ENCODE measurements at places on chromosomes 6 and 20.
A peak's percentile ranks its signal among the peaks of the same experiment; 100 is the strongest.

DNA sequence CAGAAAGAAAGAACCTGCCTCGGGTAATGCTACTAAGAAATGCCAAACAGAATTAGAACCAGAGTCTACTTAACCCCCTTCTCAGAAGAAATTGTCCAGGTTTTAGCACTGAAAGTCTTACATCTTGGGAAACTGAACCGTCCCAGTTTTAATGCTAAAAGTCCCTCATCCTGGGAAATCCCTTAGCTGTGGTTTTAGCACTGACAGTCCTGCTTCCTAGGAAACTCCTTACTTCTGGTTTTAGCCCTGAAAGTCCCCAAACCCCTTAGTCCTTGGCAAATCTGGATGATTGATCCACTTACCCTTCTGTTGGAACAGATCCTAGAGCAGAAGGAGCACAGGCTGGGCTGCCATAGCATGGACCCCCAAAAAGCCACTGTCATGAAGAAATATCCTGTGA, 4.8 kb upstream of the TMEM14A start:
- no peak for DNase-seq

DNA sequence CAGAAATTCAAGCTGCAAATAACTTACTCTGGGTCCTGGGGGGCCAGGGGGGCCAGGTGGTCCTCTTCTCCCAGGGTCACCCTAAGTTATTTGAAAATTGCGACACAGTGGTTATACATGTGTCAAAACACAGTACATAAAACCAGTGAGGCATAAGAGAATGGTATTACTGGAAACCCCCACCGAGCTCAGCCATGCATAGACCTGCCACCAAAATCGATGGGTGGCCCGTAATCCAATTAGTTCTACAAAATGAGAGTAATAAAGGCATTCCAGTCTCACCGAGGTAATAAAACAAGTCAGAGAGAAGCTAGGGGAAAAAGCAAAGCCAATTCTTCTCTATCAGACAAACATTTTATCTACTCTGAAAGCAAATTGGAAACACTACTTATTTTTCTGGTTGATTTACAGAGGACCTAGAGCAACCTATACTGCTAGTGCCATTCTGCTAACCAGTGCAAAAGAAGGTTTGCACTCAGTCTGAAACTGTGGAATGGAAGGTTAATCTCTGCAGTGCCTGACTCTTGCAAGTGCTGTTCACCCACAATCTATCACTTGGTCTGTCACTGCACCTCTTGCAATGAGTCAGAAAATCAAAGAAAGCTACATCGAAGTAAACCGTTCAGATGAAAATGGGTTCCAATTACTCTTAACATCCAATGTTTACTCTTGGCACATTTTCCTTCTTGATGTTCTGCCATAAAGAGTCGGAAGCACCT, 32.4 kb downstream of the COL9A1 start:
- no peak for DNase-seq

GRCh38 chr20:51221791-51222408, 199.0 kb upstream of the KCNG1 start:
- no peak for DNase-seq

- DNase-seq = no peak
These were observed 19.8 kb downstream of the HLA-E start for GRCh38 chr6:30508890-30509736.

DNA sequence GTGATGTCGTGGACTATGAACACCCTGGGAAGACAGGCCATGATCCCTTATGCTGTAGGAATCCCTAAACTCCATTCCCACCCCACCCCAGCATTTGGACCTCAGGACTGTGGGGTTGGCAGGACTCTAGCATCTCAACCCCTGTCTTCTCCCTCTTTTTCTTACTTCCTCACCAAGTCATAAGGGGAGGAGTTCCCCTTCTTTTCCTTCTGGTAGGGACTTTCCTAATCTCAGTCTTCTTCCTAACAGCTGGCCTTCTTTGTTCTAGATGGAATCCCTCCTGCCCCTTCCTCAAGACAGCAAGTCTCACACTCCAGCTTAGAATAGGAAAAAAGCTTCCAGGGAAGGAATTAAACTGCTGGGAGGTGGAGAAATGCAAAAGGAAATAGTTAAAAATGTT, 2.3 kb upstream of the SIRPB2 start:
- DNase-seq = no peak

- DNase-seq = no peak
These were observed 3.4 kb downstream of the BNIP5 start for GRCh38 chr6:36333171-36333895.

DNA sequence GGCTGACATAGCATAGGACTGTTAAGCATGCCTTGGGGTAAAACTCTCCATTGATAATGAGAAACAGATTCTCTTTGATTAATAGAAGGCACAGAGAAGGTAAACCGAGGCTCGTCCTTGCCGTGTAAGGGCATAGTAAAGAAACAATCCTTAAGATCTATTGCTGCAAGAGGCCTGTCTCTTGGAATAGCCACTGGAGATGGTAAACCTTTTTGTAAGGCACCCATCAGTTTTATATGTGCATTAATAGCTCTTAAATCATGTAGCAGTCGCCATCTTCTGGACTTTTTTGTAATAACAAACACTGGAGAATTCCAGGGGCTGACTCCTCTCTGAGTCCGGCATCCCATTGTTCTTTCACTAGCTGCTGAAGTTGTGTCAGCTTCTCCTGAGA, 8.4 kb upstream of the ABHD12 start:
- DNase-seq = no peak

- no peak for DNase-seq
These were observed 124.0 kb downstream of the PLCB1 start for GRCh38 chr20:8255945-8256632.

DNA sequence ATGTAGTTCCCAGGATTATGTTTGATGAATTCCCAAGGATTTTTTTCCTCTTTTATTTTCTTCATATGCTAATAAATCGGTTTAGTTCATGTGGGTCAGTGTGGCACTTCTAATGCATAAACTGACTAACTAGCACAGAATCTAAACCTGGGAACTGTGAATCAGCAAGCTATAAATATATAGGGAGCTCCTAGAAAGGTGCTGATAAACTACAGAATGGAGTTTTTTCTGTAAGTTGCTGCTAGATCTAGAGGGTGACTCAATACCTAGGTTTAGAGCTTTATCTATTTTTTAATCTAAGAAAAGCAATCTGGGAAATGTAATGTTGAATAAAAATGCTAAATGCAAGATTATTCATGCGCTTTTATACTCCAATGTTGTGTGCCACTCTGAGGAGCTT, 118.8 kb upstream of the PTCHD4 start:
- DNase-seq = no peak

DNA sequence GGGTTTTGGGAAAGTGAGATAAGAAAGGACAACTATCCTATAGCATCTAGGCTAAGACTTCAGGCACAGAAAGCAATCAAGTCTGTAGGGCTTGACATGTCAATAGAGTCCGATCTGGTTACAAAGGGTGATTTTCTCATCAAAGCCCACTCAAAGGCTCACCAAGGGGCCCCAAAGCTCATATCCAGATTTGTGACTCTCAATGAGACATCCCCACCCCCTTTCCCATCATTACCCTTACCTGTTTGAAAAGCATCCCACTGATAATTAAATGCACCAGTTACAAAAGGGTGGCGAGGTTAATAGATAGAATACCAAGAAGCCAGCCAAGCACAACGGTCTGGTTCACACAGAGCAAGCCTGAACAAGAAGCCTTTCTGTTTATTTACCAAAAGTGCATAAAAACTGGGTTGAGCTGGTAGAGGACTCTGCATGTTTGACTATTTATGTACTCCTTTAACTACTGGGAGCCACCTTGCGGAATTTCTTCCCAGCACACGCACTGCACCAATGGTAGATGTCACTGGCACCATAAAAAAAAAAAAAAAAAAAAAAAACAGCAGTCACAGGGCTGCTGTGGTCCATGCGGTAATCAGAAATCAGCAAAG, 6.1 kb downstream of the JAG1 start:
- DNase-seq = no peak

GRCh38 chr6:89412071-89413005, at the start of gene RRAGD:
RRAGD (minus strand) TSS chr6:89412273; CDS start chr6:89411993, 280 bp downstream.
- peak; percentile 92 for DNase-seq

DNA sequence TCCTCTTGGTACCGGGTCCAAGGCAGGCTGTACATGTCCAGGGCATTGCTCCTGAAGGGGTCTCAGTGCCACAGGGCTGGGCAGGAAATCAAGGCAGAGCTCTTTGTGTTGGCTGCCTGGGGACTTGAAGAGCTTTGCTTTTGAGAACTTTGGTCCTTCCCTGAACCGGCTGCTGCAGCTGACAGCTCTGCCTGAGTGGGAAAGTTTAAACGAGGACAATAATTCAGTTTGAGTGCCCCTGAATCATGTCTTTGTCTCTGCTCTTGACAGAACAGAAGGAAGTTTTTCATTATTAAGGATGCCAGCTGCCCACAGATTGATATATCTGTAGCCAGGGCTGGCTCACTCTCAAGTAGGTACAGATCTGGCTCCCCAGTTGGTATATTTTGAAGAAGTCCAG, 56.1 kb downstream of the ANKRD6 start:
- DNase-seq = no peak

DNA sequence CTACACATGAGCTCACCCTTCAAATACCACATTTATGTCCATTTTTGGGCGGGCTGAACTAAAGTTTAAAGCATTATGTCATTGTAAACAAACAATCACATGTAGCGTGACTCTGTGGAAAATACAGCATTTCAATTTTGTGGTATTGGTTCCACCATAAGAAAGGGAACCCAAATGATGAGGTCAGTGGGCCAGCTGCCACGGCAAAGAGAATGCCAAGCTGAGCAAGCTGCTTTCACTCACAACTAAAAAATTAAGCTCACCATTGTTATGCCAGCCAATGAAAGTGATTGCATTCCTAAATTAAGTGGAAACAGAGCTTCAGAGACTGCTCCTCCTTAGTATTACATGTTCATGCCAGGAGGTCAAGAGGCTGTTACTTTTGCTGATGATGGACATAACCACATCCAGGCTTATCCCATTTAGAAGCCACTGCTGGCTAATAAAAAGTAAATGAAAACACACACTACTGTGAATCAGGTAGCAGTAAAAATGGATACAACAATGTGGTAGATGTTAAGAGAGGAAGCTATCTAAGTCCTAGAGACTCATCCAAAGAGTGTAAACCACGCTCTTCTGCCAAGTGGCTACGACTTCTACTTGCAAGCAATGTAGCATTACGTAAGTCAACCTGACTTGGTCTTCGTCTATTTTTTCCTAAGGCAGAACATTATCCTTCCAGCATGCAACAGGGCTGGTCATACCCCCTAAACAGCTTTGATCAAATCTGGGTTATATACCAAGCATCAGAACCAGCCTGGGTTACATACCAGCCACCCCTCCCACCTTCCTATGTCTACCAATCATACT, 164.8 kb downstream of the BACH2 start:
- no peak for DNase-seq

- no peak for DNase-seq
These were observed 405.9 kb upstream of the SULF2 start for GRCh38 chr20:48191200-48191599.

DNA sequence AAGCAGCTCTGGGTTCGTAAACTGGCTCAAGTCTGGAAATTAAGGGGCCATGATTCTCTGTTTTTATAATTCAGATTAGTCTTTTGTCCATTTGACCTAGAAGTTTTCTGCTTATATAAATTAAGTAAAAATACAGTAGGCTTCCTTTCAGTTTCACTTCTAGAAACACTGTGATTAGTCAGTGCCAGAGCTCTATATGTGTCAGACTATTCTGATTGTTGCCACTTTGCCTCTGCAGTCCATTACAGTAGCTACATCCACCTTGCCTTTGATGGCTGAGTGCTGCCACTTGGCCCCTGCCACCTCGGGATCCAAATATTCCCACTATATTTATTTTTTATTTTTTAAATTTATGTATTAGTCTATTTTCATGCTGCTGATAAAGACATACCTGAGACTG, 7.9 kb downstream of the ZC2HC1B start:
- no peak for DNase-seq

- peak; percentile 84 for DNase-seq
These were observed 639 bp upstream of the RCAN2 start for GRCh38 chr6:46491628-46492547.

DNA sequence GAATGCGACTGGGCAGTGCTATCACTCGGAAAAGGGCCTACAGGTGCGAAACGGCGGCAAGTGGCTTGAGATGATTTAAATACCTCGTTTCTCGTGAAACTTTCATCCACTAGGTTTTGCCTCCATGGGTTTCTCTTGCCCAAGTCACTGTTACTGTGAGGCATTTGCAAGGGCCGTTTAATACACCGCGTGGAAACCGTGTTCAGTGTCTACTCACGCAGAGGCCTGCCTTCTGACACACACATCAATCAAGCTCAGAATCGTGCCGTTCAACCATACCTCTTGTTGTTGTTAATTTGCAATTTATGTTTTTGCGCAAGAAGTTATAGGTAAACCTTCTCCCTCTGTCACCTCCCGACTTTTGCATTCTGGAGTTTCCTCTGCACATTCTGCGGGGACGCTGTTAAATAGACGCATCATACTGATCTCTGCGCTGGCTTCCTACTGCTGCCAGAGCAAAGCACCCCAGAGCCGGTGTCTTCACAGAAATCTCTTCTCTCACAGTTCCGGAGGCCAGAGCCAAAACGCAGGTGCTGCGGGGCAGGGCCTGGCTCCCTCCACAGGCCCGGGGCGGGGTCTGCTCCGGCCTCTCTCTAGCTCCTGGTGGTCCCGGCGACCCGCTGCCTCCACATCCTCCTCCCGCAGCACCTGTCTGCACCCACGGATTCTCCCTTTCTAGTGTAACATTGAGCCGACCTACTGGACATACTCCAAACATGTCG, 251.4 kb downstream of the SMOC2 start:
- no peak for DNase-seq

DNA sequence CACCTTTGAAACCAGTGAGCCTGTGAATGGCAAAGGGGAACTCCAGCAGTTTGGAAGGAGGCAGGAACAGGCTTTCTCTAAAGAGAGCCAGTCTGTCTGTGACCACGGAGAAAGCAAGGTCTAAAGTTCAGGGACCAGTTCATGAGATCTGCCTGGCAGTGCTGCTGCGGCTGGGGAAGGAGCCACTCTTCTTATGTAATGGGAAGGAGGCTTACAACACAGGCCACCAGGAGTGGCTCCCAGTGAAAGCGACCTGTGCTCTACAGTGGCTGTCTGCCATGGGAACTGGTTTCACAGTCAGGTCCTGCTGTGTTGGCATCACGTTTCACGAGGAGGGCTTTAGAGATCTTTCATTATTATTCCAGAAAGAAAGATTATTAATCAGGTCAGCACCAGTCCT, 291.9 kb upstream of the PRDM1 start:
- DNase-seq = no peak

- DNase-seq = peak; percentile 81
These were observed at the start of gene CPNE5 for GRCh38 chr6:36838896-36839748. CPNE5 (minus strand) TSS chr6:36839444; CDS start chr6:36839377, 67 bp downstream.

- no peak for DNase-seq
These were observed 67.5 kb downstream of the INSM1 start for GRCh38 chr20:20435453-20435852.

GRCh38 chr6:147910281-147910680, 401.8 kb downstream of the SAMD5 start:
- no peak for DNase-seq

Measured in upper lobe of left lung (tissue), 6 donors.